Activated CD8-positive, alpha-beta T cell treated with anti-CD3 and anti-CD28 coated beads for 36 hours (primary cell): ENCODE measurements at places on chromosomes 5 and 9. TPM values are rescaled to one million over a fixed set of nuclear protein-coding genes. Genes with fewer than 3 reads are reported as not detected.

GAS1 gene
- total RNA-seq: not detected

GMCL2 gene
- not detected for total RNA-seq

SPEF2 gene
- 8.4 TPM for total RNA-seq

OR1Q1 gene
- total RNA-seq: not detected

C7 gene
- not detected for total RNA-seq

MEF2C gene
- total RNA-seq: 0.27 TPM

OTULINL gene
- total RNA-seq: 21.1 TPM

MELK gene
- total RNA-seq: 49.5 TPM

GBGT1 gene
- 4.1 TPM for total RNA-seq

ZFP37 gene
- 1.4 TPM for total RNA-seq

SYNPO gene
- total RNA-seq: 0.18 TPM

SH2D3C gene
- 29.9 TPM for total RNA-seq

SEMA4D gene
- 290 TPM for total RNA-seq

CLK4 gene
- total RNA-seq: 21.1 TPM

INSL4 gene
- total RNA-seq: not detected

F2RL1 gene
- total RNA-seq: 2.2 TPM

FOXD4L4 gene
- not detected for total RNA-seq

SNAPC3 gene
- 30.3 TPM for total RNA-seq

SPINK6 gene
- total RNA-seq: not detected

GRK6 gene
- 137 TPM for total RNA-seq

HTR1A gene
- total RNA-seq: not detected

LCN6 gene
- total RNA-seq: not detected

PCDHB7 gene
- not detected for total RNA-seq

PCDHAC1 gene
- total RNA-seq: not detected

MORN5 gene
- total RNA-seq: not detected

PCDHB15 gene
- total RNA-seq: not detected

CTSV gene
- 0.34 TPM for total RNA-seq

NR2F1-AS1 gene
- not detected for total RNA-seq

RMRP gene
- total RNA-seq: 13,311 TPM

SLC26A2 gene
- 5.0 TPM for total RNA-seq

GOLM1 gene
- 2.7 TPM for total RNA-seq

MAN2A1 gene
- 29.9 TPM for total RNA-seq
